ENCODE measurements at places on chromosomes 4 and X.

- no peak for DNase-seq
Measured at GRCh38 chrX:137652086-137652485, 86.2 kb downstream of the ZIC3 start.

GRCh38 chr4:124937993-124938392 is 225.5 kb upstream of the ANKRD50 start:
- DNase-seq = no peak

GRCh38 chr4:20268028-20268427 is 16.3 kb downstream of the SLIT2 start:
- no peak for DNase-seq

DNA sequence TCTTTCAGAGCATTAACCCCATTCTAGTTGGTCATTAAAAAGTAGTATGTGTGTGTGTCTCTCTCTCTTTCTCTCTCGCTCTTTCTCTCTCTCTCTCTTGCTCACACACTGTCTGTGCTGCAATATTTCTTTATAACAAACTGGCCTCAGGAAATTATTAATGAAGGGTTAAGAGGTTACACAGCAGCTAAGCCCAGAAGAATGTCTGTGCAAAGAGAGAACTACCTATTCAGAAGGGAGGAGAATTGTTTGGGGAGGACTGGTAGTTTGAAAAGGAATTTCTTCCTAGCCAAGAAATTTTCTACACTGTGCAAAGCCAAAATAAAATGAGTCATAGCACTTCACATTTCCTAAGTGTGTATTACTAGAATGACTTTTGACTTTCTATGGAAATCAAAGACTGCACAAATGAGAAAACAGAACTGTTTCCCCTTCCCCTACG is 22.2 kb downstream of the PDGFC start:
- DNase-seq = no peak

- DNase-seq = no peak
Measured at GRCh38 chr4:4377191-4377590, 9.7 kb upstream of the NSG1 start.

- DNase-seq = no peak
Measured at GRCh38 chr4:15965325-15965724, 2.4 kb upstream of the FGFBP2 start.

- DNase-seq = no peak
Measured at GRCh38 chr4:101128473-101128872, 218.9 kb downstream of the PPP3CA start.

GRCh38 chr4:129239088-129239487 is 143.1 kb downstream of the C4orf33 start:
- no peak for DNase-seq

GRCh38 chr4:69773484-69773883 is 13.1 kb upstream of the SULT1B1 start:
- no peak for DNase-seq

- DNase-seq = no peak
Measured at GRCh38 chrX:130098210-130098552, 12.1 kb downstream of the ELF4 start.

DNA sequence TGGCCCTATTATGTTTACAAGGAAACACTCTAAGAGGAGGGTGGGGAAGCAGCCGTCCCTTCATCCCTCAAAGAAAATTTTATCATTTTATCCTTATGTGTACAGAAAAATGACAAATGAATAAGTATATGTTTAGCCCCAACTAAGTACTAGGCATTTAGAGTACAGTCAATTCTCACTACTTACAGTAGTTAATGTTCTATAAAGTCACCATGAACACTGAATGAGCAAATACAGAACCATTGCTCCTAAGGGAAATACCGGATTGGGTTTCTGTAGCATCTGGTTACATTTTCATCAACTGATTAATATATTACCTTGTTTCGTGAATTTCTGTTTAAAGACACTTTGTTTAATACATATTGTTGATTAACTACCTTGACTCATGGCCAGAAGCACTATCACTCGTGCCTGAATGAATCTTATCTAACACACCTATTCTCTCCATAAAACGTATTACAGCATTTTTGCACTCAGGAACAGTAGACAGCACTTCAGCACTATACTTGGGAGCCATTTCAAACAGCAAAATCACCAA is 109.3 kb downstream of the ASB9 start:
- DNase-seq = no peak

DNA sequence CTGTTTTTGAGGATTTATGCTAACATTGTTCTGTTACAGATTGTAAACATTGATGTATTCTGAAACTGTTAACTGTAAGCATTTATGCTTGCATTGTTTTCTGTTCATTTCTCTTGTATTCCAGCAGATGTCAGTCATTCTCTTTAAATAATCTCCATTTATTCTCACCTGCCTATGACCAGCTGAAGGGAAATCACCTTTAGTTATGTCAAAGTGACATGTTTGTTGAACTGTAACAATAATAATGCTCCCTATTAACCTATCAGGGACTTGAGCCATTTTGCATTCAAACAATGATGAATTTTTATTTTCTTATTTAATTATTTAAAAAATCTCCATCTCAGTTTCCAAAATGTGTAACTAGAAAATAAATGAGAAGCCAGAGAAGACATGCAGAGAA is 58.0 kb downstream of the SPCS3 start:
- no peak for DNase-seq

- no peak for DNase-seq
Measured at GRCh38 chr4:55765070-55765469, 54.5 kb upstream of the EXOC1L start.

- DNase-seq = no peak
Measured at GRCh38 chrX:82765811-82766210, 742.3 kb upstream of the POU3F4 start.

DNA sequence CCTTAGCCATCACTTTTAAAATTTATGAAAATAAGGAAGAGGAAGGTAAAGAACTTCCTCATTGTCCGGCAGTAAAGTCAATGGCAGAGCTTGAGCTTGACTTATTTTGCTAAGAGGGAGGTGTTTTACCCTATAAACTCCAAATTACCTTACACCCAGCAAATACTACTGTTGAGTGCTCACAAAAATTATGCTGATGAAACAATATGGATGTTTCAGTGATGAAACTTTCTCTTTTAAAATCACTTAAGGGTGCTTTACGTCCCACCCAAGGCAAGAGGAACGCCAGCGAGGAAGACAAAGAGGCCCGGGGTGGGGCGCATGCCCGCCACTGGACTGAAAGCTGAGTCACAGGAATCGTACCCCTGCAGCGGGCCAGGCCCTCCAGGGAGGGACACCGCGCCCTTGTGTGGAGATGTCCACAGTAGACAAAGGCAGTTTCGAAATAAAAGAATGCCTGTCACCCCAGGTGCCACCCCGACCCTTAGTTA is 560 bp upstream of the TMSB4X start:
- DNase-seq = no peak

- no peak for DNase-seq
Measured at GRCh38 chrX:109840585-109840984, 107.5 kb upstream of the ACSL4 start.

- no peak for DNase-seq
Measured at GRCh38 chr4:32172761-32173160, 1452.6 kb downstream of the PCDH7 start.

GRCh38 chrX:125289209-125289608 is 30.5 kb upstream of the TEX13C start:
- no peak for DNase-seq

DNA sequence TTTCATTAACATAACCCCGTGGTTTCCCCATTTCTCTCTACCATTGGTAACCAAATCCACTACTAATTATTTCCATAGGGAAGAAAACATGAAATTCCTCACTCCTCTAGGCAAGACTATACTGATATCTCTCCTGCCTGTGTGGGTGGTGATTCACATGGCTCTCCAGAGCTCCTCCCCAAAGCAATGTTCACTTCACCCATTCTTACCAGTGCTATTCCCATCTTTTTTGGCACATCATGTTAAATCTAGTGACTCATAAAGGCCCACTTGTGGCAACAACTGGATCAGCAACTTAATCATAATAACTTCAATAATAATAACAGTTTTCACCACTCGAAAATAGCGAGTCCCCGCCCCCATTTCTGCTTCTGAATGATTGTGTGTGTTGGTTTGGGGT is 6.1 kb upstream of the HCCS start:
- no peak for DNase-seq

DNA sequence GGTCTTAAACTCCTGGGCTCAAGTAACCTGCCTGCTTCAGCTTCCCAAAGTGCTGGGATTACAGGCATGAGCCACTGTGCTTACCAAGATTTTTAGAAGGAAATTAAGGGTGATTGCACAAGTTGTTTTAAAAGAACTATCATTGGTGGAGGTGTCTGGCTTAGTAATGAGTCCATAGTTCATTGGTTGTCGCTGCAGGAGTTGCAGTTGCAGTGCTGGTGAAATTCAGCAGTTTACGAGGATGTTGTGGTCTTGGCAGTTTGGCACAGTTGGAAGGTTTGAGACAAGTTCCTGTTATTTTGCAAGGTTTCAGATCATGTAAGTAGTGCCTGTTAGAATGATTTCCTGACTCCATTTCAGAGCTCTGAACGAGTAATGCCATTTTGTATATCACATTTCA is 48.1 kb downstream of the RAB40AL start:
- no peak for DNase-seq

DNA sequence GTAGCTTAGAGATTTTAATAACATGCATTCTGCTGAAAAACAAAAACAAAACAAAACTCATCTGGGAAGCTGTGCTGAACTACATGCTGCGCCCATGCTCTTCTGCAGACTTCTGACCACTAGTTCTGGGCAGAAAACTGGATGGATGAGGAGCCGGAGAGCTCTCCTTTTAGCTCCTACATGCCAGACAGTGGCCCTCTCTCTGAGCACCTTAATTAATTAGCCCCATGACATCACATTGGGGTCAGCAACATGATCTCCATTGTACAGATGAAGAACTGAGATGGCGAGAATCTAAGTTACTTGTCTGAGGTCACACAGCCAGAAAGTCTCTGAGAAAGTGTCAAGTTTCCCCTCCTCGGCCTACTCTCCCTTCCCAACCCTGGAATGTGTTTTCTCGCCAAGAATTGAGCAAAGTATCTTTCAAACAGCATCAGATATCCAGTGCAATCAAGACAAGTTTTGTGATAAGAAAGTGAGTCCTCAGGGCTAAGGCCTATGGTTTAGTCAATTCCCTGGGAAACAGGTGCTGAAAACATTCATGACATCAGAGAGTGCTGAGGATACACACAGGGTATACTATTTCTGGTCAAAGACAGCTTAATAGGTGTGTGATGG is 21.6 kb downstream of the SCD5 start:
- DNase-seq = no peak

- DNase-seq = no peak
Measured at GRCh38 chr4:2362266-2363055, 56.0 kb downstream of the ZFYVE28 start.

- DNase-seq = no peak
Measured at GRCh38 chr4:7375427-7375826, 59.3 kb downstream of the PSAPL1 start.

DNA sequence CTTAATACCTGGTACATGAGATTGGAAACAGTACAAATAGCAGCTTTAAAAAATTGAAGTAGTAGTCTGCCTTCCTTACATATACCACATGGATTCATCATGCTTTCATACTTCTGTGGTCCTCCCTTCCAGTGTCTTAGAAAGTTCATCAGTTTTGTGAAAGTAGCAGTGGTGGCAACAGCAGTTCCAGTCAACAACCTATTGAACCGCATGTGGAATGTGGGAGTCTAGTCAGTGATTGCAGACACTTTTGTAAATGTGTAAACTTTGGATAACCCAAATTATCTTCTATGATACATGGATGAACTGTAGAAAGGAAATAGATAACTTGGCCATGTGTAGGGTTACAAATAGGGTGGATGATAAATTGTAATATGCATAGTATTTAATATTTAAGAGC is 34.1 kb downstream of the FNIP2 start:
- no peak for DNase-seq

DNA sequence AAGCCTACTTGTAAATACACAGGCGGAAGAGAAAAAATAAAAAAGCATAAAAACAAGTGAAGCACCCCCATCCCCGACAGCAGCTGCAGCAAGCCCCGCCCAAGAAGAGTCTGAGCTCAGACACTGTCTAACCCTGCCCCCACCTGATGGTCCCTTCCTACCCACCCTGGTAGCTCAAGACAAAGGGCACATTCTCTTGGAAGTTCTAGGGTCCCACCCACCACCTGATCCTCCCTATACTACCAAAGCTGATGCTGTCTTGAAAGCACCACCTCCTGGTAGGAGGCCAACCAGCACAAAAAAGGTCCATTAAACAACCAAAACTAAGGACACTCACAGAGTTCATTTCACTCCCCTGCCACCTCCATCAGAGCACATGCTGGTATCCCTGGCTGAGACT is 308.2 kb downstream of the KLHL13 start:
- DNase-seq = no peak

- peak; percentile 38 for DNase-seq
Measured at GRCh38 chrX:53263597-53264094, 17.7 kb downstream of the IQSEC2 start.

- DNase-seq = peak; percentile 23
Measured at GRCh38 chrX:107118322-107119147, at the start of gene RBM41. Gene RBM41, minus strand, starts transcription at chrX:107118822. Its CDS starts 49 bp downstream, at chrX:107118773.

- DNase-seq = no peak
Measured at GRCh38 chr4:111136438-111136837, 513.6 kb upstream of the PITX2 start.

DNA sequence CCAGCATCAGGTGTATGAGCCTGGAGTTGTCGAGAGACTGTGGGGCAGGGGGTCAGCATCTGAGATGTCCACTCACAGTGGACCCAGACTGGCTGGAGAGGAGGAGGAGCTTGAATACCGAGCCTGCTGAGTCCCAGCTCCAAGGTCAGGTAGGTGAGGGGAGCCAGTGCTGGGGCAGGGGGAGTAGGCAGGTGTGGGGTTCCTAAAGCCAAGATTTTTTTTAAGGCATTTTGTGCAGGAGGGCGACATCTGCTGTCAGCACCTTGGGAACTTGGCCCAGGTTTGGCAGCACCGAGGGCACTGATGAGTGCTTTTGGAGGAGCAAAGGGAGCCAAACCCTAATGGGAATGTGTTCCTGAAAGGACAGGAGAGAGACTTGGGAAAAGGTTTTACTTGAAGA is 64.2 kb upstream of the MSANTD1 start:
- no peak for DNase-seq

- DNase-seq = no peak
Measured at GRCh38 chr4:171718069-171718468, 95.1 kb upstream of the GALNTL6 start.

- DNase-seq = peak; percentile 20
Measured at GRCh38 chr4:184409911-184410692, 64.2 kb downstream of the IRF2 start.

- no peak for DNase-seq
Measured at GRCh38 chr4:26361297-26361696, 40.5 kb downstream of the RBPJ start.

DNA sequence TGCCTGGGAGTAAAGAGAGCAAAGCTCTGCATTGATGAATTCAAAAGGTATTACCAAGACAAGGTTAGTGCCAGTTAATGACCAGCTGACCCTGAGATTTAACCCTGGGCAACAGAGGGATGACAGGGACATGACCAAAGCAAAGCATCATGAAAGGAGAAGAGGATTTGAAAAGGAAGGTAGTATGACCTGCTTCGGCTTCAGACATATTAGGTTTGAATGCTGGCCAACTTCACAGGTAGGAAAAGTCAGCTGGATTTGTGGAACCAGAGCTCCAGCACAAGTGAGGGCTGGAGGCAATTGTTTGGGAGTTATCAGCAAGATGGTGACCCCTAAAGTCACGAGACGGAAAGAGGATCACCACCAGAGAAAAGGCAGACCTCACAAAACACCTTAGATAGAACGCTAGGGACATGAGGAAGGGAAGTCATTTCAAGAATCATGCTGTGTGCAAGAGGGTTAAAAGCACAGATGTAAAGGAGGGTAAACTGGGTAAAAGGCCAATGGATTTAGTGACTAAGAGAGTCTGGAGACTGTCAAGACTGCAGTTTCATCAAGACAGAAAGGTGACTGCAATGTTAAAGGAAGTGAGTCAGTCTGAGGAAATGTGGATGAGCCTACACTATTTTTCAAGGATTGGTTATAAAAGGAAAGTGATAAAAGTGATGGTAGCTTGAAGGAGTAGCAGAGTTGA is 45.6 kb downstream of the SH3RF1 start:
- DNase-seq = no peak

Measured in stimulated activated CD8-positive, alpha-beta memory T cell treated with anti-CD3 and anti-CD28 coated beads, Interleukin-15, amount 100 ng/mL, for 4 hours (primary cell).